ENCODE measurements at places on chromosomes 2 and 18.

- no peak for DNase-seq
Observed at GRCh38 chr2:85501248-85501647, 37.7 kb upstream of the MAT2A start.

DNA sequence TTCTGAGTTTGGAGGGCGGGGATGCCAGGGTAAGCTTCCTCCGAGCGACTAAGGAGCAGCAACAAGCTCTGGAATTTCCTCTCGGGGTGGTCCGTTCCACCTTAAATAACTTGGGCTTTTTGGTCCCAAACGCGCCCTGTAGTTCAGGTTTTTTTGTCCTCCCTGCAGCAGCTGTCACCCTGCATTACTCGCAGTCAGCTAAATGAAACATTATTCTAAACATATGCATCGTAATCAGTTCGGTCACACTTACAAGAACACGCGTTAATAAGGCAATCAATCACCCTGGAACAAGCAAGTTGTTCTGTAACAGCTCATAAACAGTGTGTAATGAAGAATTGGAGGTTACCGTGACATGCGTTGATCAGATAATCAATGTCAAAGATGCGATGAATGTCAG is 8.3 kb downstream of the EVX2 start:
- DNase-seq, result no peak

DNA sequence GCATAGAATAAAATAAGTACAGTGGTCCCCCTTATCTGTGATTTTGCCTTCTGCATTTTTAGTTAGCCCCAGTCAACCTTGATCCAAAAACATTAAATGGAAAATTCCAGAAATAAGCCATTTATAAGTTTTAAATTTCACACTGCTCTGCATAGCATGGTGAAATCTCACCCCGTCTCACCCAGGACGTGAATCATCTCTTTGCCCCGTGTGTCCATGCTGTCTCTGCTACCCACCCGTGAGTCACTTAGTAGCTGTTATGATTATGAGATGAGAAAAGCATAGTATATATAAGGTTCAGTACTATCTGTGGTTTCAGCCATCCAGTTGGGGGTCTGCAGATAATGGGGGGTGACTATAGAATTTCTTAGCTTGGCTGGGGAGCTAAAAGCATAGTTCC is 67.3 kb downstream of the RHBDD1 start:
- DNase-seq, result peak; percentile 72

DNA sequence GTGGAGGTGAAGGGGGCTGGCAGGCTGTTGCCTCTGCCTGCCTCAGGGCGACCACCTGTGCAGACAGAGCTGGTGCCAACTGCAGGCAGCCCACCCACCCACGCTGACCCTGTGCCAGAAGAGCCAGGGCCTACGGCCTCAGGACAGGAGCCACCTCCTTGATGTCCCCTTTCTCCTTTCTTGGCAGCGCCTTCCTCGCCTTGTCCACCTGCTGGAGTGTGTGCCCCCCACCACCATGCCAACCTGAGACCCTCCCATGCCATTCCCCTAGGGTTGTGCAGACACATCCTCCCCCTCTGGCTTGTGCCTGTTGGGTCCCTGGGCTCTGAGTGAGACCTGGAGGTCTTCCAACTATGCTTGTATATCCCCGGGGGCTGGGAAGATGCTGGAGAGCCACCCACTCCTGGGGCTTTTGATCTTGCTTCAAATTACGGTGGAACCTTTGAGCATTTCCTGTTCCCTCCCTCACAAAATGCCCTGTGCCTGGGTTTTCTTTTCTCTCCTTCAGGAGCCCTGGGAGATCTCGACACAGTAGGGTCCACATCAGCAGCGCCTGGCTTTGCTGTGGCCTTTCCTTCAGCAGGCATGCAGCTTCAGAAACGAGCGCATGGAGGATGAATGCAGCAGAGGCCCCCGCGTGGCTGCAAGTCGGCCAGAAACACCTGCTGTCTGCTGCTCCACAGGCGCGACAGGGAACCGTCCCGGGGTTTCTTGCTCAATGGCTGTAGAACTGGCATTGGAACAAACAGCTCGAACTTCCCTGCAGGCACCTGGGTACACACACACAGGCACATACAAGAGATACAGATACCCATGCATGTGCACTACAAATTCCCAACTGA is 65.9 kb upstream of the SH3RF3 start:
- no peak for DNase-seq

- DNase-seq, result peak; percentile 34
Observed at GRCh38 chr18:53864770-53865169, 359.7 kb downstream of the MBD2 start.
